NCI-H526 treated with DMSO at 0.1 percent for 48 hours (cell line): ENCODE measurements at places on chromosomes 2 and 18.

DNA sequence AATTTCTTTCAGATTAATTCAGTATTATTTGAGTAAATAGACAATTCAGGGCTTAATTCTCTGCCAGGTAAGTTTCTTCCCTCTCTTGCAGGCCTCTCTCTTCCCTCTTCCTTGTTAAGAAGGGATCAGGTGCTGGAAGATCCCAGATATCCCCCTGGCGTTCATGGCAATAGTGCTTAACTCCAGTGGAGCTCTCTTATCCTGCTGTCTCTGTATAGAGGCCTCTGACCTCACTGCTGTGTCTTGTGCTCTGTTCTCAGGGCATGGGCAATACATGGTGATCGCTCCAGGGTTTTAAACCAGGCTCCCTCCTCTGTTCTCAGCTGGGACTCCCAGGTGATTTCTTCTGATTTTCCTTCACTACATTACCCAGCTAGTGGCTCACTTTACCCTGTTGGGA, 226.8 kb downstream of the MC4R start:
- DNase-seq: no peak

- DNase-seq: no peak
Observed at GRCh38 chr2:9971105-9971818, 19.8 kb downstream of the GRHL1 start.

DNA sequence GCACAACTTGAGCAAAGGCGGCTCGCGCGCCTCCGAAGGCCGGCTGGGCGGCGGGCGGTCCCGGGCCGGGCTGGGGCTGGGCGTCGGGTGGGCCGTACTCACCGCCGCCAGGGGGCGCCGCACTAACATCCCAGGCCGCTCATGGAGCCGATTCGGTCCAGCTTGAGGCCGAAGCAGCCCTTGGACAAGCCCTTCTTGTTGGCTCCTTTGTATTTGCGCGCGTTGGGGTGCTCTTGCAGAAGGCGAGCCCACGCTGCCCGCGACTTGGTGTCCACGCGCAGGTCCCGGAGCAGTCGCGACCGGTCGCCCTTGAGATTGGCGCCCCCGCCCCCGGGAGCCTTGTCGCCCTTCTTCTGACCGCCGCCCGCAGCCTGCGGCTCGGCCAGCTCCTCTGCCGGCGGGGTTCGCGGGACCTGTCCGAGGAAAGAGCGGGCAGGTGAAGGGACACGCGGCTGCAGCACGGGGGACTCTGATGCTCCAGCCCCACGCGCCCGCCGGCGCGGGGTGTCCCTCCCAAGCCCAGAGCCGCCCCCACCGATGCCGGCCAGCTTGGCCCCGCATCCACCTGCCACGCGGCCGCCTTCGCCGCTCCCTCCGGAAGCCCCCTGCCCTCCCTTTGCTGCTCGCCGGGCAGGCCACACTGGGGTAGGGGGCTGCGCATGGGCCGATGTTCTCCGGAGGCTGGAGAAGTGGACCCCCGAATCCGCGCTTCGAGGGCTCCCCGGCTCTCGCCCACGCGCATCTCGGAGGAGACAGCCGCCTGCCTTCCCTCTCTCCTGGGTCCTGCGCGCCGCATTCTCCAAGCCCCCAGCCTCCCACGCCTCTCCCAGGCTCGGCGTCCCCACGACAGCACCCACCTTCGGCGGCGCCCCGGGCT, 655 bp downstream of the NPPC start:
- peak; percentile 47 for DNase-seq

DNA sequence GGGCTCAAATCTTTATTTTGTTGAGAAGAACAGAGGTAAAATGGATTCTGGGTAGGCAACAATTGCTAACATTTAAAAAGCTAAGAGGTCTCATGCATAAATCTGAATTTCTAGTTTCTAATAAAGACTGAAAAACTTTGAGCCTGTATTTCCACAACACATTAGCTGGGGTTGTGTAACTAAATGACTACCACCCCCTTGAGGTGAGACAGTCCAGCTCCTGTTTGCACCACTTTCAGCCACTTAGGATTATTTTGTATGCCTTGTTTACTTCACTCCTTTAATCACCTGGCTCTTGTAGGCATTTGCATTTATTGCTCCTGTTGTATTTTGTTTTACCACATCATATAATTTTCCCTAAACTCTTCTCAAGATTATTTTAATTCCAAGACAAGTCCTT, 376.6 kb downstream of the PTH2R start:
- DNase-seq: no peak

GRCh38 chr2:234305846-234306245, 191.0 kb downstream of the ARL4C start:
- DNase-seq: no peak

DNA sequence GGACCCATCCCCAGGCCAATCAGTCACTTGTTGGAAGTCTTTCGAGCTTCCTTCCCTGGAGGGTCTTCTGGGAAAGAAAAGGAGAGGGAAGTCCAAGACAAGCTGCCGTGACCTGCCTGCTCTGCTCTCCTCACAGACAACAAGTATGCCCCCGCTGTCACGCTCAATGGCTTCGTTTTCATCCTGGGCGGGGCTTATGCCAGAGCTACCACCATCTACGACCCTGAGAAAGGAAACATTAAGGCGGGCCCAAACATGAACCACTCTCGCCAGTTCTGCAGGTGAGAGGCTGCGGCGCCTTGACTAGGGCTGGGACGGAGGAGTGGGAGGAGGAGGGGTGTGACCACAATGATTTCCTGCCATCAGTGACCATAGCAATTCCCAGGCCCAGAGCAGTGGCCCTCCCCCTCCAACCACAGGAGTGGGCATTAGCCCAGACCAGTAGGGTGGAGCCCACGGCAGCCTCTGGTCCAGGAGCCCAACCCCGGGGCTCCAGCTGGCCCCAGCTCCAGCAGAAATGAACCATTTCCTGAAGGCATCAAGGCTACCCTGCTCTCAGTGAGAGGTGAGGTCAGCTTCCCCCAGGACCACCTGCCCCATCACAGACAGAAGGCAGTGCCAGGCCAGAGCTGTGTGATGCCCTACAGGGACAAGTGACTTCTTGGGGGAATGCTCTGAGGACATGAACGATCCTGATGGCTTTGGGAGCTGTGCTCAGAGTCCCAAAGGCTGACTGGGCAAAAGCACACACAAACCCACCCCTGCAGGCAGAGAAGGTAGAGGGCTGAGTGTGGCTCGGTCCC, 223.1 kb downstream of the ATAD2B start:
- no peak for DNase-seq

GRCh38 chr2:197372592-197372991, 62.0 kb upstream of the ANKRD44 start:
- DNase-seq: no peak

DNA sequence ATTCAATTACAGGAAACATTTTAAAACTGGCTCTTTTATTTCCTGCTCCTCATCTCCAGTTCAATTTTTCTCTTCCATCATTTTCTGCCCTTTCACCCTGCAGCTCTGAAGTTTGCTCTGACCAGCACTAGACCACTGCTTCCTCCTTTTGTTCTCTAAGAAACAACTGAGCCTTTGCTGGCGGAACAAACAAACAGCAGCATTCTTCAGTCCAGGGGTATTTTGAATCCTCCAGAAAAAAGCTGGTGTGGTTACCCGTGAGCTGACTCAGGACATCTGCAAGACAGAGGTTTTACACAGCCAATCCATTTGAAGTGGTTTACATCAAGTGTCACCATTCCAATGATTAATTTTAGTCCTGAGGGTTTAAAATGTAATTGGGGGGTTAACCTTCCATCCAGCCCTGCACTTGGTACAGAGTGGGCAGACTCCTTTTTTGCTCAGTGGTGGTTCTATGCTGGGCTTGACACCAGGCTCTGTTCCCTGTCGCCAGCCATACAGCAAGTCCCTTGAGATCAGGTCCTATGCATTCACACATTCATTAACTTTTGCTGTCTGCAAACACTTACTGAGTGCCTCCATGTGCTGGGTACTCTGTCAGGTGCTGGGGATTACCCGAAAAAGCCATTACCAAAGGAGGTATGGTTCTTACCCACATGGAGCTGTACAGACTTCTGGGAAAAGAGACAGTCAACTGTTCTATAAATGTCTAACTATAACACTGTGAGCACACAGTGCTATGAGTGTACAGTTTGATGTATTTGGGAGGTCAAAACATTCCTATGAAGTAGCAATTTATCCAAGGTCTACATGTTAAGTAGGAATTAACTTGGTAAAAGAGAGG, 909.4 kb upstream of the GYPC start:
- no peak for DNase-seq

GRCh38 chr2:200367155-200367554, 60.7 kb downstream of the SPATS2L start:
- no peak for DNase-seq

GRCh38 chr2:148067801-148068200, 46.9 kb downstream of the MBD5 start:
- DNase-seq: no peak

DNA sequence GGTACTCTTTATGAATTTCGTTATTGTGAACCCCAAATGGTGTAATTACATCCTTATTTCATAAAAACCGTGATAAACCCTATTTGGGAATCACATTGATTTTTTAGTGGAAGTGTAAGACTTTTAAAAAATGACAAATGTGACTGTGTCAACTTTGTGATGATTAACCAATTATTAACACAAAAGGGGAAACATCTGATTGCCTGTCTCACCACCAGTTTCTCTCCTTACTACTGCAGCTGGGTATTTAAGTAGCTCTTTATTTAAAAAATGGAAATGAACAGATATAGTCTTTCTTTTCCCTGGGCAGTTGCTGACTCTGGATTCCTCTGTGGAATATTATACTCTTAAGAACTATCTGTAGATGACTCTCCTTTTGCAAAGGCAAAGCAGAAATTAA, 11.6 kb upstream of the RPE start:
- no peak for DNase-seq

DNA sequence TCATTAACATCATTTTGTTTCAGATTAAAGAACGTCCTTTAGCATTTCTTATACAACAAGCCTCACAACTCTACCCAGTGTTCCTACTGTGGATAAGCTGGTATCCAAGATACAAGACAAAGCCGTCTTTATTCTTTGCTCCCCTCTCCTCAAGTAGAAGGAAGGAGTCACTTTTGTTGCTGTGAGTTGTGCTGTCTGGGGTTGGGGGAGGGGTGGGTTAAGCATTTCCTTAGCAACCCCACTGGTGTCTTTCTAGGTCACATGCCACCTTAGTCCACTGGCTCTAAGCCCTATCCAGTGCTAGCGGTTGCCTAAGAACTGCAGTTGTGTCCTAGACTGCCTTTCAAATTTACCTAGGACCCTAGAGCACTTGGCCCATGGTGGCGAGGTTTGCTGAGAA, 155.6 kb upstream of the PIEZO2 start:
- DNase-seq: no peak

DNA sequence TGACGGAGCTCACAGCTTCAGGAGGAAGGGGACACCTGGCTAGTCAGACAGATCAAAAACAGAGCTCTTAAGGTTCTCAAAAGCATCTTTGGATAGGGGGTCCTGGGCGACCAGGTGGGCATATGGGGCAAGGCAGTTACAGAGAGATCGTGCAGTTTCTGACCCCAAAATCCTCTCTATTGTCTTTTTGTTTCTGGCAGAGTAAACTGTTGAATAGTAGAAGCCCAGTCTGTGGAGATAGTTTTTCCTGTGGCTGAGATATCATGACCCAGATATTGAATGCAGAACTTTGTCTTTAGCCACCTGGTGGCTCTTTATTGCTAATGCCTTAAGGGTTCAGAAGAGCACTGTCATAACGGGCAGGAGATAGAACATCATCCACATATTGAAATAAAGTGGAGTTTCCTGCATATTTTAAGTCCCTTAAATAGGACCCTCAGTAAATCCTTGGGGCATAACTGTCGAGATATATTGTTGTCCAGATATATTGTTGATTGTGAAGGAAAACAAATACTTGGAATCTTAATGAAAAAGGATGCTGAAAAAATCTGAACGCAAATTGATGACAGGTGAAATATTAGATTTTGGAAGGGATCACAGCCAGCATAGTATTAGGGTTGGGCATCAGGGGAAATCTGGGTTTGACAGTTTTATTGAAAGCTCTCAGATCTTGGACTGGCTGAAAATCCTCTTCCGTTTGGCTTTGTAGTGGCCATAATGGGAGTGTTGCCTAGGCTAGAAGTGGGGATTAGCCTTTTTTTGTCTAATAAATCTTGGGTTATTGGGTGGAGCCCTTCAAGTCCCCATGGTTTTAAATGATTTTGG, 14.1 kb upstream of the ZDBF2 start:
- DNase-seq: no peak

DNA sequence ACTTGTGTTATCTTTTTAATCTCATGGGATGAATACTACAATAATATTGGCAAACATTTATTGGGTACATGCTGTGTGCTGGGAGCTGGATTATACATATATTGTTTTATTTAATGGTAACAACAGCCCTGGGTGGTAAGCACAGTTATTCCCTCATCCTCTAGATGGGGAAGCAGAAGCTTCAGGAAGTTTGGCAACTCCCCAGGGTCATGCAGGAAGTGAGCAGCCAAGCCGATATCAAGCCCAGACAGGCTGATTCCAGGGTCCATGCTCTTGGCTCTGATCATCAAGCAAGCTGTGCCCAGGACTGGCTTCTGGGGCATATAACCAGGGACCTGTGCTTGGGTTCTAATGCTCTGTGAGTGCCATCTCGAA, 155.8 kb downstream of the ZNF516 start:
- no peak for DNase-seq

DNA sequence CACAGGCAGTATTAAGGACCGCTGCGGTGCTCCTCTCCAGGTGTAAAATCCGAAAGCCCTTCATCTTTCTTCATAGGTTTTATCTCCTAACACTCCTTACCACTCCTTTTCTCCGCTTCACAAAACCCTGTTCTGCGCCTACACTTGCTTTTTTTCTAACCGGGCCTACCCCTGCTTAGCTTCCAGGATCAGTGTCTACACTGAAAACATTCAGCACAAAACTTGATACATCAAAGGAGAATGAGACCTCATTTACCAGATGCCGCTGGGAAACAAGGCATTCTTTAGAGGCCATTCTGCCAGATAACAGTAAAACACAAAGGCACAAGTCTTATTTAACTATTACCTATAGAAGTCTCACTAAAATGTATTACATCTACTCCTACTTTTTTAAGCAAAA, 13.1 kb downstream of the CHST10 start:
- DNase-seq: no peak

GRCh38 chr2:237250599-237250998, 163.4 kb downstream of the COL6A3 start:
- no peak for DNase-seq

DNA sequence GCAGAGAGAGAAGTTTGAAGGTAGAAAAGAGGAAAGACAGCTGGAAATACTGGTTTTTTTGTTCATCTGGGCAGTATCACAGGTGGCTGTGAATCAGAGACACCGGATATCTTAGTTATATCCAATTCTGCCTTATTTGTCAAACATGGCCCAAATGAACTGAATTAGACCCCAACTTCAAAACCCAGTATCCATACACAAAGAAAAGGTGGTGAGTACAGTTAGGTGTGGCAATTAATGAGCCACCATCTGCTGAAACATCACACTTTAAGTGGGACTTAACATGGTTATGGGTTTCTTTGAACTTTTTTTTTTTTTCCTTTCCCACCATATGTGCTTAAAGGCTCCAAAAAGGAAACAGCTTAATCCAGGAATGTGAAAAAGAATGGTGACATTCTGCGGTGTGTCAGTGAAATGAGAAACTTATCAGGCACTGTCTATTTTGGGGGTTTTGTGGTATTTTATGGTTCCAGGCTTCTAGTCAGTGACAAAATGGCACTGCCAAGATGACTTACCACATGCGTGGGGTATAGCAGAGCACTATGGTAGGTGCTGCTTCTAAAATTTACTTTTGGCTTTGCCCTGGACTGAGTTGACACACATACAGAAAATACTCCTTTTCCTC, 5.0 kb upstream of the TMEM178A start:
- DNase-seq: no peak

GRCh38 chr2:151302404-151302803, 12.9 kb upstream of the NMI start:
- no peak for DNase-seq

GRCh38 chr2:31254237-31255203, 20.6 kb downstream of the EHD3 start:
- DNase-seq: no peak
